ENCODE measurements at places on chromosomes 1 and 21.

DNA sequence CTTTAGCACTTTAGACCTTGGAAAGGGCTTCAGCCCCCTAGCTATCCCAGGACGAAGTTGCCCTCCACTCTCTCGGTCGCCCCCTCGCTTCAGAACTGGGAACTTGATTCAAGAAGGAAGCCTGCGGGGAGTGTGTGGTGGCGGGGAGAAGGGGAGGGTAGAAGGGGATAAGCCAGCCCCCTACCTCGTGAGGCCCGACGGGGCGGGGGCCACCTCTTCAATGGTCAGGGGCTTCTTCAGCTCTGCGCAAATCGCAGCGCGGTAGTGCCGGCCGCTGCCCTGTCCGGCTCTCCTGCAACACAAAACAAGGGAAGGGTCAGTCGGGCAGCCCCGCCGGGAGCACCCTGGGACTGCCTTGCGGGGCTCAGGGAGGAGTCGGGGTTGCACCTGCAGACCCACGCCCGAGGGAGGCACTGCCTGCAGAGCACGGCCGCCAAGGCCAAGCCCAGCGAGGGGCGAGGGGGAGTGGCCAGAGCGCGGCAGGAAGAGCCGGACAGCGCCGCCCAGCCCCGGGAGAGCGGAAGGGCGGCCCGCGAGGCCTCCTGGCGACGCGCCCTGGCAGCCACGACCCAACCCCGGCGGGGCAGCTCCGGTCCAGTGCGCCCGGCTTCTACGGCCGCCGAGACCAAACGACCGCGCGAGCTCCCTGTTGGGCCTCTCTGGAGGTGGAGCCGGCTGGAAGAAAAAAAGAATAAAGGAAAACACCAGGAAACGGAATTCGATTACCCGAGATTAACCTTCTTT is 56.2 kb upstream of the RASAL2 start:
- peak; percentile 16 for DNase-seq

DNA sequence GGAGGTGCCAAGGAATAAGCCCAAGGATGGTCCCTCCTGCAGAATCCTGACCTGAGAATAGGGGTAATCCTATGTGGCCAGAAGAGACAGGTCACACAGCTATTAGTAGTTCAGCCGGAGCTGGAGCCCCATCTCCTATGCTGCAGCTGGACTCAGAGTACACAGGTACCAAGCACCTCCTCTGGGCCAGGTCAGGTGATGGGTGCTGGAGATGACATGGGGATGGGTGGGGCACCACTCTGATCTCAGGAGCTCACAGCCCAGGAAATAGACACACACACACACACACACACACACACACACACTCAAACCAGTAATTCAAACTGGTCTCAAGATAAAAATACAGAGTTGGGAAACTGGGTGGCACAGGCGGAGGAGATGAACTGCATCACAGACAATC is 54.2 kb upstream of the SSBP3 start:
- DNase-seq: no peak

DNA sequence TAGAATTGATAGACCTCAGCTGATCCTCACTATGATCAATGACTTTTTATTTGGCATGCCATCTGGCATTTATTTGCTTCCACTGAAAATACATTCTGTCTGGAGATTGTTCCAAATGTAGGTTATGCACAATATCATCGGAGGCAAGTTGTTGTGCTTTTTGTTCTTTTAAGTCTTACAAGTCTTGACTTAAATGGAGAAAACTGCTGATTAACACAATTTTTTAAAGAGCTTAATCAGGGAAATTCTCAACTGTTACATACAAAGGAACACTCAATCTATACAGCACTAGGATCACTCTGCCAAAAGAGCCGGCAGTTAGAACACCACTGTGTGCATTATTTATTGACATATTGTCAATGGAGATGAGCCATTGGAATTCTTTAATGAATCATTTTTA is 19.2 kb downstream of the CYYR1 start:
- DNase-seq: no peak

DNA sequence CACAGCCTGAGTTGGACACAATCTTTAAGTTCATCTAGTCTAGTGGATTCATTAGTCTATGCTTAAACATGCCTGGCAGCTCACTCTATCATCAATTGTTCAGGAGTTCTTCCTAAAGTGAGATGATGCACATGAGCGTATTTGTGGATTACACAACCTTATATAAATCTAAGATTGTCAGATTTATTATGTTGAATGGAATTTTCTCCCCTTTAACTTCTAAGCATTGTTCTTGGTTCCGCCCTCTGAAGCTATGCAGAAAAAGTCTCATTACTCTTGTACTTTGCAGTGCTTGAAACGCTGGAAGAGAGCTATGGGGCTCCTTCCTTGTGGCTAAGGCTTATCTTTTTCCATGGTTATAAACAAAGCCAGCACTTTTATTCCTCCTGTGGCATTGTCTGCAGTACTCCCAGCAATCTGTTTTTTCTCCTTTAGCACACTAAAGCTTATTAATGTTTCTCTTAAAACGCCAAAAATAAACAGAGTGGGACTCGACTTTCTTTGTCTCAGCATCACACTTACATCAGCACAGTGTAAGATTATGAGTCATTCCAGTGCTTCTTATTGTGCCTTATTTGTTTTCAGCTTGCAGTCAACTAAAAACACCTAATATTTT is 316.8 kb upstream of the CAMK1G start:
- DNase-seq: no peak

- DNase-seq: no peak
Observed at GRCh38 chr21:33587792-33588484, 546 bp downstream of the DONSON start.

DNA sequence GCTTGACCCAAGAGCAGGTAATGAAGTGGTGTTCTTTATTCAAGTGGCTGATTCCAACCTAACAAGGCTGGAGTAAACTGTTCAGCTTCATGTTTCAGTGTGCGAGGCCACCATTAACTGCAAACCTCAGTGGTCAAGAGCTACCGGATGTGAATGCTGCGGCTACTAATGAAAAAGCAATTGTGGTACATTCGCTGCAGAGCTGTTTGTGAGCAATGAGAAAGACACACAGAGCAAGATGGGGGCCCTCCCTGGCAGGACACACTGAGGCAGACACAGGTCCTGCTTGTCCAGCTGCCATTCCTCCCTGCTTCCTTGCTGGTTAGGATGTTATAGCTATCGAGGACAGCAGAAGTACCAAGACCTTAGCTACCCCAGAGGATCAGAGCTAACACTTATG is 26.1 kb downstream of the SYF2 start:
- DNase-seq: no peak

- no peak for DNase-seq
Observed at GRCh38 chr1:151822404-151822803, 9.2 kb downstream of the RORC start.

DNA sequence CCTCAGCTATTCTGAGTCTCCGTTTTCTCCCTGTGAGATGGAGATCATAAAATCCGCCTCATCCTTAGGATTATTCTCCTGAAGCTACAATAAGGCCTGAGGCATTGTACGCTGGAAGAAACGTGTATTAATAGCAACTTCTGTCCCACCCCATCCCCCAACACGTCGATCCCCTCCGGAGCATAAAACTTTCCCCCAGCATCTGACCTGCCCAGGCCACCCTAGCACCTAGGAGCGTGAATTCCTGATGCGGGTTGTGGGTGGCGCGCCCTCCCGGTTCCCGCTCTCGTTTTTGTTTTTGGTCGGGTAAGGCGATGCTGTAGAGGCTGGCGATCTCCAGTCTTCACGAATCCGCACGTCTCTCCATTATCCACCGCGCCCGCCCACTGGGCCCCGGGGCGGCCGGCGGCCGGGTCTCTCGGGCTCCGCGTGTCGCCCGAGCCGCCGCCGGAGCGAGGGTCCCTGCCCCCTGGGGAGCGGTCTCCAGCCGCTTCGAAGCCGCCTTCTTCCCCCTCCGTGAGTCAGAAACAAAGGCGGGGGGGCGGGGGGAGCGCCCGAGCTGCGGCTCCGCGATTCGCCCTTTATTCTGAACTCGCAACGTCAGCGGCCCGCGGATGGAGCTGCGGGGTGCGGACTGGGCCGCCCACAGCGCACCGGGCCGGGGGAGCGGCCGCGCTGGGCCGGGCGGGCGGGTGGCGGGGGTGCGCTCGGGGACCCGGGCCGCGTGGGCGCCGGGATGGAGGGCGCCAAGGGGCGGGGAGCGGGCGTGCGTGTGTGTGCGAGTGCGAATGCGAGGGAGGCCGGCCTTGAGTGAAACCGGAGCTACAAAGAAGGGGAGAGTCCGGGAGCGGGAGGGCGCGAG is at the start of gene PLEKHO1:
PLEKHO1 (plus strand) TSS at position 646 of the 862 bp plus-strand sequence. CDS start 342 bp downstream, outside the sequence.
- DNase-seq: no peak

GRCh38 chr1:156356875-156357534 is 12.0 kb upstream of the RHBG start:
- DNase-seq: no peak

GRCh38 chr1:33087677-33088076 is 6.7 kb downstream of the AZIN2 start:
- no peak for DNase-seq

- DNase-seq: no peak
Observed at GRCh38 chr1:155320661-155321617, at the start of gene RUSC1. RUSC1 (plus strand) TSS chr1:155320894; CDS start chr1:155321774, 880 bp downstream.

GRCh38 chr1:234999513-234999940 is 129.1 kb downstream of the TOMM20 start:
- DNase-seq: no peak

GRCh38 chr1:6487804-6488484 is 3.5 kb downstream of the PLEKHG5 start:
- DNase-seq: no peak

DNA sequence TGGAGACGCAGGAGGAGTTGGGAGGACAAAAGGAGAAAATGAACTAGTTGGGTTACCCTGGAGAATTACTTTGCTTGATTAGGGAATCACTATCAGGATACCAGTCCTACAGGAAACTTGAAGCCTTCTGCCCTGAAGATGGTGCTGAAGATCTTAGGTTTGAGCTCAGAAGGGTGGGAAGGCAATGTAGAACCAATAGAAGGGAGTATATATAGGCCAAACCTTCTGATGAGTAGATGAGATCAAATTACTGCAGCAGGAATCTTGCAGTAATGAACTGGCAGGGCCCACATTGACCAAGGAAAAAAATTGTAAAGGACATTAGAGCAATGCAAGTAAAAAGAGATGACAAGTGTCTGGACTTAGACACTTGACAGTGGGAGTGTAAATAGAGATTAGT is 116.3 kb upstream of the CACYBP start:
- DNase-seq: peak; percentile 22

- DNase-seq: peak; percentile 78
Observed at GRCh38 chr1:111412839-111413238, 14.7 kb downstream of the OVGP1 start.

GRCh38 chr1:36658838-36659237 is 176.1 kb upstream of the CSF3R start:
- no peak for DNase-seq

- no peak for DNase-seq
Observed at GRCh38 chr1:78497201-78497600, 6.4 kb downstream of the PTGFR start.

GRCh38 chr1:197303463-197303862 is 35.4 kb downstream of the CRB1 start:
- DNase-seq: no peak

GRCh38 chr1:149877211-149877946 is 22.0 kb upstream of the BOLA1 start:
- no peak for DNase-seq

DNA sequence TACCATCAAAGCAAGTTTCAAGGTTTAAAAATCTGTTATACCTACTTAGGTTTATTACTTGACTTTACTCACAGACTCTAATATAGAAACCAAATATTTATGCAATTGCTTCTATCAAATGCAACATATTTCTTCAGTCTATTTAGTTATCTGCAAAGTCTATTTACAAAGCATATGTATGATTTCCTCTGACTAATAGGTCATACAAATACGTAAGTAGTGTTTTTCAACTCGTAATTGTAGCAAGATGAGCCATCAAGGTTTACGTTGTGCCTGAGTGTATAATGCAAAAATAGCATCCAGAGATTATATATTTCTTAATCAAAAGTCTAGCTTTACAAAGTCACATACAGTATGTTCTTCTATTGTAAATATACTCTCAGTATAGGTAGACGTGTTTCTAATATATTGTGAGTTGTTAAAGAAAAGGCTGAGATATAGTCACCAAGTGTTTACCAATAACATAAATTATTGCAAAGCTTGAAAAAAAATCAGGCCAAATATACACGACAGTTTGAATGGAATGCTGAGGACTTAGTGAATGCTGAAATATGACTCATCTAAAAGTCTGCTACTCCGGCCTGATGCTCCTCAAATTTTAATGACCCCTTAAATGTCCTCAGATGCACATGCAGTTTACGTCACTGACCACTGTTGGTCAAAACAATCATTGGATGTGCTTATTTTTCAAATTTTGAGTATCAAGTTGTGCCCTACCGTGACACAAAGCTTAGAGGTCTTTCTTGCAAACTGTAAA is 48.4 kb downstream of the ADAMTS5 start:
- peak; percentile 43 for DNase-seq

- peak; percentile 24 for DNase-seq
Observed at GRCh38 chr1:119582801-119583200, 65.3 kb downstream of the ZNF697 start.

DNA sequence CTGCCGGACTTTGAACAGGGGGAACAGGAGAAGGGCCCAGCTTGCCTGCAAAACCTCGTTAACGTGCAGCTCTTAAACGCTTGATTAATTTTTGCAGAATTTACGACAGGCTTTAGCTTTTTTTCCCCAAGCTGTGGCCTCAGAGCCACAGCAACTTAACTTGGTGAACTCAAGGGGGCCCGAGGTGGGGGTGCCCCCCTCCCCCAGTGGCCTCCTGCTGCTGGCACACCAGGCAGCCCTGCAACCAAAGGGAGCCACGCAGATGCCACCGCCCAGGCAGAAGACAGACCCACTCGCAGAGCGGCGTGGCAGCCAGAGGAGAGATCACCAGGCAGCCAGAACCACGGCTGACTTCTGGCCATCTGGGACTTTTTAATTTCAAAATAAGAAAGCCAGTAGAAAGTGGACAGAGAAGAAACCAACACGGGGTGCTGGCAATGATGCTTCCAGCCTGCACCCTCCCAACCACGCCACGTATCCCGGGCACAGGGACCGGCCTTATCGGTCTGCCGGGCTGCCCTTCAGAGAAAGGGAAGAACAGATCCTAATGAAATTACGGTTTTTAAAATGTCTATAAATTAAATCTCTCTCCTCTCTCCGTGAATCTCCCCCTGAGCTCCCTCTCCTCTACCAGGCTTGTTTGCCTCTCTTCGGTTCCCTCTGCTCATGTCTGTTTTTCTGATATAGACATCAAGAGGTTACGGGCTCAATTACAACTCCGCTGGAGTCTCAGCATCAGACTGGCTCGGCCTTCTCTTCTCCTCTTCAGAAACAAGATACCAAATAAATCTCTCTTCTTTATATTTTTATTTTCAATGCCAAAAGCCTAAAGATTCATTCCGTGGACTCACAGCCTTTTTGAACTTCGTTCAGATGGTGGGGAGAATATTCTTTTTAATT is 6.4 kb downstream of the CASZ1 start:
- no peak for DNase-seq

DNA sequence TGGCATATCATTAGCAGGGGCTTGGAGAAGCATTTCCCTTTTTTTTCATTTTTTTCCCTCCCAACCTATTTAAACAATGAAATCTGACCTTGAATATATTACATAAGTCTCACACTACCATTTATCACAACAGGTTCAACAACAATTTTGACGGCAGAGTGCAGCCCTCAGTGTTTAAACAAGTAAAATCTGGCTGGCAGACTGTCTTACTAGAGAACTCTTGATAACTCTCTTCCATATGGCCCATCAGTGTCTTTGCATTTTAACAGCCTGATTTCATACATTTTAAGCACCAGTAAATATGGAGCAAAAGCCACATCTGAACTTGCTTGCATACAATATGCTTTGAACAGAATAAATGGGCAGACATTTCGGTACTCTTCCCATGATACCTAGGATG is 213.0 kb downstream of the KCTD3 start:
- no peak for DNase-seq

GRCh38 chr1:203136409-203137042 is 9.0 kb downstream of the ADORA1 start:
- no peak for DNase-seq
